ENCODE measurements at places on chromosomes 4 and X. TPM values are rescaled to one million over a fixed set of nuclear protein-coding genes. Genes with fewer than 3 reads are reported as not detected.

- DNase-seq = no peak
Observed at GRCh38 chr4:139587446-139587845, 31.4 kb upstream of the SETD7 start.

DNA sequence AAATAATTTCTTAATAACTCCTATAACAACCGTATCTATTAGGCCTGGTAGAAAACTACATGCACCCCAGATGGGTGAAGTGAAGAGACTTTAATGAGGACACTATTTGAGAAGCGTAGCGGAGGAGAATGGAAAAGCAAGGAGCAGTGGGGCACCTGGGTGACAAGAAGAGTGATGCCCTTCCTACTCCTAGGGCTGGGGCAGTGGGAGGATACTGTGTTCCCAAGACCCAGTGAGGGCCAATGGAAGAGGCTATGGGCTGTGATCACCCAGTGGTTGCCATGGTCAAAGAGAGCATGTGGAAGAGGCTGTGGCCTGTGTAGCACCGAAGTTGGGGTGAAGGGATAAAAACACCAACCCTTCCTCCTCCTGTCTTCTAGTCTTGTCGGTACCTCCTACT, 86.5 kb upstream of the SHISA3 start:
- no peak for DNase-seq

GRCh38 chrX:11579636-11580600, 85.8 kb downstream of the ARHGAP6 start:
- DNase-seq = no peak

DNA sequence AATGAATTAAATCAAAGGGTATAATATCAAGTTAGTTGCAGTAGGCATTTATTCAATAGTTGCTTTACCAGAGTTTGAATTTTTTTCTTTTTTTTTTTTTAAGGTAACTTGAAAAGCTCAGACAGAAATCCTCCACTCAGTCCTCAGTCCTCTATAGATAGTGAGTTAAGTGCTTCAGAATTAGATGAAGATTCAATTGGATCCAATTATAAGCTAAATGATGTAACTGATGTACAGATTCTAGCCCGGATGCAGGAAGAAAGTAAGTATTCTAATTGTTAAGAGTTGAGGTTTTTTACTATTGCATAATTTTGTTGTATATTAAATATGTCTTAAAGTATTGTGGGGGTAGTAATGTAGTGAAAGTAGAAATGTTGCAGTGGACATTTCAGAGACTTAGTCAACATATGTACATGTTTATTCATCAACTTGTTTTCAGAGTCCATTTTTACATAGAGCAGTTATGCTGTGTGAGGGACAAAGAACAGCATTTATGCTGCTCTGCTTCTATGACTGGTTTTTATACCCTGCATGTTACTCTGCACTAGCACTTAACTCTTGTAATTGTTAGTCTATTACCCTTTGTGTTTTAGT, 38.4 kb downstream of the SLAIN2 start:
- DNase-seq = no peak

GRCh38 chr4:117267317-117267716, 181.9 kb upstream of the TRAM1L1 start:
- no peak for DNase-seq

Gene RIBC1
- 0.97 TPM for total RNA-seq

GRCh38 chrX:115333446-115333845, 43.9 kb downstream of the LUZP4 start:
- DNase-seq = no peak

GRCh38 chr4:30718021-30718542, 2.1 kb upstream of the PCDH7 start:
- peak; percentile 64 for DNase-seq

DNA sequence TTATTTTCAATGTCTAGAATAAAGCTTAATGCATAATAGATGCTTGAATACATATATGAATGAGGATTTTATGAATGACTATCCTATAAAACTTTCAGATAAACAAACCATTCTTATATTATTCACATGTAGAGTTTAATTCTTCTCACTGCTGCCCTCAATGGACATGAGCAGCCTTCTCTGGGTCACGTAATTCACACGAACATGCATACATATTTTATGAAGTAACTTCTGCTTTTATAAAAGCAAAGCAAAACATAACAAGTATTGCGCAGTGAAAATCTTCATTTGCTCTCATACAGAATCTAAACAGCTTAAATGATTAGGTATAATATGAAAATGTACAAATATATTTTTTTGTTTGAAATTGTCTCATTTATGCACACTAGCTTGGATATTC, 116.7 kb downstream of the TMA16 start:
- no peak for DNase-seq
